ENCODE measurements at places on chromosomes 12 and 14. TPM values are rescaled to one million over a fixed set of nuclear protein-coding genes. Genes with fewer than 3 reads are reported as not detected.

The YEATS4 gene
- 20.8 TPM for total RNA-seq

The TAS2R7 gene
- not detected for total RNA-seq

The RSRC2 gene
- total RNA-seq: 43.1 TPM

The BCL11B gene
- total RNA-seq: 0.12 TPM

The COCH gene
- 0.12 TPM for total RNA-seq

DNA sequence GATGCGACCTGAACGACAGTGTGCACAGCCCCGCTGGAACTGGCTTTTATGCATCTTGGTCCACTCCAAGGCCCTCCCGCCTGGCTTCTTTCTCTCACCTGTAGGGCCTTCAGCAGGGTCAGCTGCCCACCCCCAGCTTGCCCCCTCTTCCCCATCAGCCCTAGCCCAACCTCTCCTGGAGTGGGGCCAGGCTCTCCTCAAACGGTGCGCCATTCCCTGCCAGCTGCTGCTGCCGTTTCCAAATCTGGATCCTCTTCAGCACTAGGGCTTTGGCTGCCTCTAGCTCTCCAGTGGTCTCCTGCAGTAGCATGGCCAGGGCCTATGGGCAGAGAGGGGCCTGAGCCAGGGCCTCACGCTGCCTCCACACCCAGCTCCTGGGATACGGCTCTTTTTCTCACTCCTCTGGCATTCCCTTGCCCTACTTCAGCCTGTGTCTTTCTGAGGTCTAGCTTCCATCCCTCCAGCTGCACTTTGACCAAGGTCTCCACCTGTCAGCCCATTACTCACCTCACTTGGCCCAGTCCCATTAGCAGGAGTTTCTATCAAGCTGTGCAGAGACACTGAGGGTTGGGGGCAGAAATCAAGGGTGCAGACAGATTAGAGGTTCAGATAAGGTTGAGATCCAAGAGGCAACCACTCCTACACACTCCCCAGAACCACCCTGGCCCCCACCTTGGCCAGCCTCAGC, 5.0 kb downstream of the STAT6 start:
- DNase-seq: no peak

- DNase-seq: no peak
Measured at GRCh38 chr12:49287876-49288275, 7.1 kb upstream of the PRPH start.

- no peak for DNase-seq
Measured at GRCh38 chr14:89292579-89293313, 124.3 kb downstream of the FOXN3 start.

DNA sequence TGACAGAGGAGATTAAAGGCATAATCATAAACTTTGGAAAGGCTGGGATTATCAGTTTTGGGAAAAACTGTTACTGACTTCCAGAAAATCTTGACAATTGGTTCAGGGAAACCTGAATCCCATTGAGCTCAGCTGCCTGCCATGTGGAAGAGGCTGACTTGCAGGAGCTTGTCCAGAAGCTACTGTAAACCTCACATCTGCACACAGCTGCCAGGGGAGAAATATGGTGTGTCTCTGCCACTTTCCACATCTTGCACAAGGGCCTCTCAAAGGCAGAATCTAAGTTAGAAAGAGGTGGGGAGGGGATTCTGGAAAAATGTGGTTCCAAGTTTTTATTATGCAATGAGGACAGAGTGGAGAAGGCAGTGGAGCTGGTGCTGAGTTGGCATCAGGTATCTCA, 8.7 kb upstream of the BHLHE41 start:
- DNase-seq: no peak

- DNase-seq: no peak
Measured at GRCh38 chr12:50725011-50725942, 38.6 kb upstream of the ATF1 start.

DNA sequence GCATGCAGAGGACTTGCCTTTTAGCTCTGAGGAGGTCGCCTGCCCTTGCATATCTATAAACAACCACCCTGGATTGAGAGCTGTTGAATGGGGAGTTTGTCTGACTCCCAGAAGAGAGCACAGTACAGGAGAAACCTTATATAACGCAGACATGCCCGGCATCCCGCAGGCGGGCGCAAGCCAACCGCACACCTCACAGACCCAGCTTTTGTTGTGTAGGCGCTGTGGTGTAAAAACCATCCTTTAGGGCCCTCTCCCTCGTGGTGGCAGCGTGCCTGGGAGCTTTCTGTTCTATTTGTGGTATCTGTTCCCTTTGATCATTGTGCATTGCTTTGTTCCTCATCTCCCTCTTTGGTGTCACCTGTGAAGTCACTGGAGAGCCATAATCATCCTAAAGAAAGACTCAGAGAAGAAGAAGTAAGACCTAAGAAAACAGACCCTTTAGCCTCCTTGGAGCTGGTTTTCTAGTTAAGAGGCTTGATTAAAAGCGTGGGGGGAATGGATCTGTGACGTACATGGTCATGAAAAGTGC, 77.7 kb downstream of the ETV6 start:
- DNase-seq: no peak

DNA sequence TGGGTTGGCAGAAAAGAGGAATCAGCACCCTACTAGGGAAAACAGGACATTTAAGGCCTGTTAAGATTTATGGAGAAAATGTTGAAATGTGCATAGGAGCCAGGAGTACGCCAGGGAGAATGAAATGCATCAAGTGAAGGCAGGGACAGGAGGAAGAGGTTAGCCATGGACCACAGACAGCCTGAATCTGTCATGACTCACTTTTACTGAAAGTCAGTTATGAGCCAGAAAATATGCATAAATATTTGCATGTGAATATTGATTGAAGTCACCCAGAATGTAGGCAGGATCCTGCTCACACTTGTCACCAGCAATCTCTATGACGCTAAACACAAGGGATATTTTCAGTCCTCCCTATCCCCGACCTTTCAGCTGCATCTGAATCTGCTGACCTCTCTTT, 25.1 kb upstream of the CDK17 start:
- DNase-seq: peak; percentile 76

GRCh38 chr12:109329686-109330085, 18.0 kb upstream of the MYO1H start:
- DNase-seq: no peak

DNA sequence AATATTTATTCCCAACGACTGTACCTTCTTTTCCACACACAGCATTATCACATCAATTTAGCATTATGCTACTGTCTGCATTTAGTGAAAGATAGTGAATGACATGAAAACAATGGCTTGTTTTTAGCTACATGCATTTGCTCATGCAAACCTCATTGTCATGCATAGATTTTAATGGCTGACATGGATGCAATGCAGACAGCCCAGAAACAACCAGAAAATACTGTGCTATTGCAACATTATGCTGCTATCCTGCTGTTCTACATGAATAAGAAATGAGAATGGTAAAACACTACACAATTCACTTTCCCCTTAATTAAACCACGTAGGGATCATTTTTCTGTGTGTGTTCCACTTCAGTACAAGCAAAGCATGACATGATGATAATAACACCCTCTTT, 90.8 kb downstream of the LIN7A start:
- DNase-seq: no peak

DNA sequence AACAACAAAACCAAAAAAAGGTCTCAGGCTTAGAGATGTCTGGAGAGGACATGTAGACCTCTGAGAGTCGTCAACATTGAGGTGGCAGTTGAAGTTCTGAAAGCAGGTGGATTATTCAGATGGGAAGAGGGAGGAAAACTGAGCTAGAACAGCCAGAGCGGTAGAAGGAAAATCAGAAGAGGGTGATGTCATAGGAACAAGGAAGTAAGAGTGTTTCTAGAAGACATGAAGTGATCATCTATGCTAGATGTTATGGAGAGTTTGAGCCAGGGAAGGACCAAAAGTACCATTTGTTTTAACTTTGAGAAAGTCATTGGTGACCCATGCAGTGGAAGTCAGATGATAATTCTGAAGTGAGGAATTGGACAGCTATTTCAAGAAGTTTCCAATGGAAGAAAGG, 316.2 kb upstream of the RGS6 start:
- no peak for DNase-seq

DNA sequence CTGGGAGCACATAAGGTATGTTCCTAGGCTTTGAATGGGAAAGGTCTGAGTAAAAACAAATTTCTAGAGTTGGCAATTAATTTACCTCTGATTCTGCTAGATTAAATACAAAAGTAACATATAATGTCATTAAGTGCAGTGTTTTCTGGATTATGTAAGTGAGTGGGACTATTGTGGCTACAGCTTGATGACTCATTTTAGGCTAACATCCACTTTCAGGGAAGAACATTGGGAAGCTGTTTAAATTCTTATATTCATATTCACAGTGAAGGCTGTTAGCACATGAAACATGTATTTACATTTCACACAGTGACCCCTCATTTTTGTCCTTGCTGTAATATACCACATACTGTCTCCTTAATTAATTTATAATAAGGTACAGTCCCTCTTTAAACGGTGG, 13.2 kb upstream of the BMAL2 start:
- DNase-seq: peak; percentile 51

GRCh38 chr14:79473651-79474050, 737.7 kb downstream of the DIO2 start:
- no peak for DNase-seq

DNA sequence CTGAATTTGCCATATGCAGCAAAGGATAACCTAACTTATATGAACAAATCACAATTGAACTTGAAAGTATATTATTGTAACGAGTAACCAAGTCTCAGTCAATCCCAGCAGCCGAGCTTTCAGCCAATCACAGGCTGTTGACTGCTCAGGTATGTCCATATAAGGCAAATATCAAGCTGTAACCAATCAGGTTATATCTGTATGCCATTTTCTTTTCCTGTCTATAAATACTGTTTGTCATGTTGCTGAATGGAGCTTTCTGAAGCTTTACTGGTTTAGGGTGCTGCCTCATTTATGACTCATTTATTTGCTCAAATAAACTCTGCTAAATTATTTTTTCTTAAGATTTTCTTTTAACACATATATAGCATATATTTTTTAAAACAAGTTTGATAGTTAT, 1059.5 kb downstream of the GALC start:
- DNase-seq: no peak

All from RPMI7951 (cell line).